Spinal cord (tissue), 10 donors: ENCODE measurements at places on chromosomes 7 and 10. TPM values are rescaled to one million over a fixed set of nuclear protein-coding genes. Genes with fewer than 3 reads are reported as not detected.
A peak's percentile ranks its signal among the peaks of the same experiment; 100 is the strongest.

- H3K4me1 ChIP-seq: no peaks in the 10 kb centered on the region
- H3K4me3 ChIP-seq: no peak overlapping the region
These were observed 90.9 kb downstream of the ACTR3B start for GRCh38 chr7:152850420-152850819.

GRCh38 chr7:158127241-158127640 is 460.4 kb downstream of the PTPRN2 start:
- peaks cover 31% of the 10 kb centered on the region for H3K36me3 ChIP-seq
- H3K4me1 ChIP-seq: no peaks in the 10 kb centered on the region
- H3K27me3 ChIP-seq: no peaks in the 10 kb centered on the region
- H3K27ac ChIP-seq: no peak overlapping the region
- DNase-seq: no peak

GRCh38 chr10:3755440-3756359 is 29.3 kb downstream of the KLF6 start:
- no peak overlapping the region for H3K4me3 ChIP-seq
- H3K27ac ChIP-seq: peak overlapping the region; percentile 52
- H3K36me3 ChIP-seq: no peaks in the 10 kb centered on the region
- no peaks in the 10 kb centered on the region for H3K27me3 ChIP-seq
- peaks cover 3% of the 10 kb centered on the region for H3K4me1 ChIP-seq
- DNase-seq: no peak

DNA sequence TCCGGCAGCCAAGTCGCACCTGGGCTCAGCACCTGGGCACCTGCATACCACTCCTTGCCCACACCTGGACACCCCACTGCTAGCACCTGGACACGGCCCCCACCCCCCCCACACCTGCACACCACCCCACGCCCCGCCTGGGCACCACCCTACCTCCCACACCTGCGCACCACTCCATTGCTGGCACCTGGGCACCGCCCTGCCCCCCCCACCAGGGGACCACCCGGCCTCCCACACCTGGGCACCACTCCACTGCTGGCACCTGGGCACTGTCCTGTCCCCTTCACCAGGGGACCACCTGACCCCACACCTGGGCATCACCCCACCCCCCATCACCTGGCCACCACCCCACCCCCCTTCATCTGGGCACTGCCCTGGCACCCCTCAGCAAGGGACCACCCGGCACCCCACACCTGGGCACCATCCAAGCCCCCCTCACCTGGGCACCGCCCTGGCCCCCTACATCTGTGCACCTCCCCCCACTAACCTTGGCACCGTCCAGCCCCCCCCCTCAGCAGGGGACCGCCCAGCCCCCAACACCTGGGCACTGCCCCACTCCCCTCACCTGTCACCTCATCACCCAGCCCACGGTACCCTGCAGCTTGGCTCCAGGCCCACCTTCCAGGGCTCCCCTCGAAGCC is 33.8 kb upstream of the RNF32 start:
- DNase-seq: no peak
- H3K4me3 ChIP-seq: no peak overlapping the region
- peaks cover 11% of the 10 kb centered on the region for H3K27me3 ChIP-seq
- peaks cover 14% of the 10 kb centered on the region for H3K4me1 ChIP-seq

DNA sequence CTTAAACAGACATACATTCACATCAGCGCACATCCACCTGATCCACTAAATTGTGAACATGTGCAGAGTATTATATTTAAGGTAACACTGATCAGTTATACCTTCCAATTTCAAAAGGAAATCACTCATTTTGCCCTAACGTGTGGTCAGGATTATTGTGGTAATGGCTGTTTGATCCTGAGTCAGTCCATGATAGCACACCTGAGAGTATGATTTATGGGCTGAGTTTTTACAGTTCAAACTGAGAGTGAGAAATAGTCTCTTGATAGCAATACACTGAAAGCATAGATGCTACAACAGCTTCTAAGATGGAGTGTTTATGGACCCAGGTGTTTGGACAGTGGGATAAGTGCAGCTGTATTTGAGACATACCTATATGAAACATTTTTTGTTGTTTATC is 96.7 kb downstream of the KIF20B start:
- no peaks in the 10 kb centered on the region for H3K27me3 ChIP-seq
- peak; percentile 17 for DNase-seq
- no peak overlapping the region for H3K4me3 ChIP-seq
- no peak overlapping the region for H3K27ac ChIP-seq

DNA sequence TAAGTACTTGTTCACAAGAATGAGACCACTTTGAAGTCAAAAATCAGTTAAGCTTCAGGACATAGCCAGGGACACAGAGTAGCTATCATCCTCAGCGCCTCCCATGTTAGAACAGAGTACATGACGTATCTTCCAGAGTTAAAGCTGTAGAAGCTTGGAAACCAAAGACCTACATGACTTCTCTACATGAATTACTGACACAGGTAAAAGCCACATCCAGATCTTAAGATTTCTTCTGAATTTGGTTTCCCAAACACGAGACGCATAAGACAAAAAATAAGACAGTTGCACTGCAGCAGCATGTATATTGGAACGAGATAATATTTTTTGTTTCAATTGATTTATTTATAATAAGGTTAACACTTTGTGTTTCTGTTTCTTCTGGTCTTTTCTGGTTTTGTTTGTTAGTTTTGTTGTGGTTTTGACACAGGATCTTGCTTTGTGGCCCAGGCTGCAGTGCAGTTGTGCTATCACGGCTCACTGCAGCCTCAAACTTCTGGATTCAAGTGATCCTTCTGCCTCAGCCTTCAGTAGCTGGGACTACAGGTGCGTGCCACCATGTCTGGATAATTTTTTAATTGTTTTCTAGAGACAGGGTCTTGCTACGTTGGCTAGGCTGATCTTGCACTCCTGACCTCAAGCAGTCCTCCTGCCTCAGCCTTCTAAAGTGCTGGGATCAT is 10.2 kb upstream of the EPC1 start:
- H3K27me3 ChIP-seq: no peaks in the 10 kb centered on the region
- H3K4me3 ChIP-seq: no peak overlapping the region
- no peaks in the 10 kb centered on the region for H3K4me1 ChIP-seq
- no peak overlapping the region for H3K27ac ChIP-seq
- DNase-seq: no peak
- no peaks in the 10 kb centered on the region for H3K36me3 ChIP-seq

GRCh38 chr10:61188691-61189090 is 244.7 kb upstream of the RHOBTB1 start:
- H3K27me3 ChIP-seq: no peaks in the 10 kb centered on the region
- H3K4me3 ChIP-seq: no peak overlapping the region
- H3K36me3 ChIP-seq: no peaks in the 10 kb centered on the region
- H3K27ac ChIP-seq: no peak overlapping the region

DNA sequence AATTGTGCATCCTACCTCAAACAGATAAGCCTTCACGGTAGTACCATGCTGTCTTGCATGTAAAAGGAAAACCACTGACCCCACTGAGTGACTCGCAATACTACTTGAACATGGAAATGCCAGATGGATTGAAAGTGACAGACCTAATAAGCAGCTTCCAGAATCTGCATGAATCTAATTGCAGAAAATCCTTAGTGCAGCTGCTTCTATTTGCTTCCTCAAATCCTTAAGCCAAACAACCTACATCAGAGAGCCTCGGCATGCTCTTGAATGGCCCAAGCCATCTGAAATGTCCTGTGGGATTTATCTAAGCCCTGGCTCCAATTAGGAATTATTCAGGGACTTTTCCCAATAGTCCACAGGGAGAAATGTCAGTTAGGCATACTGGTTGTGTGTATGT is 509.5 kb upstream of the CELF2 start:
- no peak for DNase-seq
- no peaks in the 10 kb centered on the region for H3K27me3 ChIP-seq
- no peak overlapping the region for H3K4me3 ChIP-seq
- H3K27ac ChIP-seq: no peak overlapping the region
- H3K4me1 ChIP-seq: no peaks in the 10 kb centered on the region

GRCh38 chr7:112001091-112001826 is 204.9 kb downstream of the DOCK4 start:
- H3K36me3 ChIP-seq: no peaks in the 10 kb centered on the region
- no peak overlapping the region for H3K27ac ChIP-seq
- H3K4me1 ChIP-seq: no peaks in the 10 kb centered on the region
- H3K27me3 ChIP-seq: no peaks in the 10 kb centered on the region

DNA sequence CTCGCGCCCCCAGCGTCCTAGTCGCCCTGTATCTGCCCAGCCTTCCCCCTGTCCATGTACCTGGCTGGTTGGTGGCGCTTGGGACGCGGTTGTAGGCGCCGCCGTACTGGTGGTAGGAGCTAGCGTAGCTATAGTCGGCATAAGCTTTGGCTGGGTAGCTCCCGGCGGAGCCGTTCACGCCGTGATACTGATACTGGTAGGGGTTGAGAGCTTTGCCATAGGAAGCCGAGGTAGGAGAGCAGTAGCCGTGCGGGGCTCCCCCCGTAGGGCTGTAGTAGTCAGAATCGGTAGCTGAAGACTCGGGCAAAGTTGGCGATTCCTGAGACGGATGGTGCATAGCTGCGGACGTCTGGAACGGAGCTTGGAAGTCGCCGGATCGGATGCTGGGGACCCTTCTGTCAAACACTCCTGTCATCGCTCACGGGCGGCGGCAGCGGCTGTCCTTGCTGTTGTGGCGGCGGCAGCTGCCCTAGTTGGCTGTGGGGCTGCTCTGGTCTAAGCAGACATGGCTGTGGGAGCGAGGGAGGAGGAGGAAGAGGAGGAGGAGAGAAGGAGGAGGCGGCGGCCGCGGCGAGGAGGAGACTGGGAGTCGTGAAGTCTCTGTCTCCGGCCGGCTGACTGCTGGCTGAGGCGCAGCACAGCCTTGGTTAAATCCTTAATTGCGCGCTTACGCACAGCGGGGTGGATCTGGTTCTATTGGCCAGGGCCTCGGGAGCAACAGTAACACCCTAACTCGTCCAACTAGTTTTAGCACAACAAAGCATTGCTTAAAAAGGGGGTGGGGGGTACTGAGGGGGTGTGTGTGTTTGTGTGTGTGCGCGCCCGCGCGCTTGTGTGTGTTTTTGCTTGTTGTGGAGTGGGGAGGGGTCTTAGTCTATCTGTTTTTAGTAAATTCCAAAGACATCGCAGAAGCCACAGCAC is at the start of gene DLX5:
DLX5 (minus strand) TSS at position 623 of the 921 bp plus-strand sequence; CDS start at position 415, 208 bp downstream.
- no peaks in the 10 kb centered on the region for H3K36me3 ChIP-seq
- peak within 1 kb of the TSS; percentile 36 for H3K4me3 ChIP-seq
- no peak for DNase-seq
- H3K4me1 ChIP-seq: peaks cover 51% of the 10 kb centered on the region
- H3K27me3 ChIP-seq: peaks cover 86% of the 10 kb centered on the region

GRCh38 chr7:155009570-155010157 is 6.7 kb upstream of the PAXIP1 start:
- H3K4me3 ChIP-seq: no peak overlapping the region
- no peaks in the 10 kb centered on the region for H3K36me3 ChIP-seq
- no peaks in the 10 kb centered on the region for H3K27me3 ChIP-seq
- no peaks in the 10 kb centered on the region for H3K4me1 ChIP-seq
- no peak overlapping the region for H3K27ac ChIP-seq

- H3K36me3 ChIP-seq: peaks cover 23% of the 10 kb centered on the region
- no peak overlapping the region for H3K27ac ChIP-seq
- no peak for DNase-seq
These were observed 4.6 kb downstream of the SH2B2 start for GRCh38 chr7:102291056-102291915.

- H3K27me3 ChIP-seq: no peaks in the 10 kb centered on the region
- H3K36me3 ChIP-seq: no peaks in the 10 kb centered on the region
- peak overlapping the region; percentile 57 for H3K27ac ChIP-seq
- H3K4me3 ChIP-seq: no peak overlapping the region
These were observed 121.5 kb downstream of the PKD1L1 start for GRCh38 chr7:47826754-47827153.

GRCh38 chr10:122243550-122243949 is 27.5 kb upstream of the BTBD16 start:
- H3K4me3 ChIP-seq: no peak overlapping the region
- H3K27me3 ChIP-seq: no peaks in the 10 kb centered on the region
- no peak overlapping the region for H3K27ac ChIP-seq
- H3K36me3 ChIP-seq: peaks cover 70% of the 10 kb centered on the region
- no peak for DNase-seq
- H3K4me1 ChIP-seq: peaks cover 7% of the 10 kb centered on the region

- H3K4me1 ChIP-seq: peaks cover 14% of the 10 kb centered on the region
- H3K27ac ChIP-seq: no peak overlapping the region
- no peaks in the 10 kb centered on the region for H3K36me3 ChIP-seq
- DNase-seq: no peak
These were observed 31.9 kb downstream of the RPS24 start for GRCh38 chr10:78065611-78066010.

- no peak overlapping the region for H3K27ac ChIP-seq
- DNase-seq: no peak
- no peaks in the 10 kb centered on the region for H3K27me3 ChIP-seq
- peaks cover 60% of the 10 kb centered on the region for H3K36me3 ChIP-seq
- peaks cover 4% of the 10 kb centered on the region for H3K4me1 ChIP-seq
These were observed 18.8 kb upstream of the SH2D4B start for GRCh38 chr10:80518807-80519360.

- no peak overlapping the region for H3K27ac ChIP-seq
- H3K4me3 ChIP-seq: no peak overlapping the region
- no peaks in the 10 kb centered on the region for H3K27me3 ChIP-seq
- DNase-seq: no peak
- H3K36me3 ChIP-seq: no peaks in the 10 kb centered on the region
- no peaks in the 10 kb centered on the region for H3K4me1 ChIP-seq
These were observed 47.3 kb upstream of the ITGB8 start for GRCh38 chr7:20283385-20283784.

DNA sequence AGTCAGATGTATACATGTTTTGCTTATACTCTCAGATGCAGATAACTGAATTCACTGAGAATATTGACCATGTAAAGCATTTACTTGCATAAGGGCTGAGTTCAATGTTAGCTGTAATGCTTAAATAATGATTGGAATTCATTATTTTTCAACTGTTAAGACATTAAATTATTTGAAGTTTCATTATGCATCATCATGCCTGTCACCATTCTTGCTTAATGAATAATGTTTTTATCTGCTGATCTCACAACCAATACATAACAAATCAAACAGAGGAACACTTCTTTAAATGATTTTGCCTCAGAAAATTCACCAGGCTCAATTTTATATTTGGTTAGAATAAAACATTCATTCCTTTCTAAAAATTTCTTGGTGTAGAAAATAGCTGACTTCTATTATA is 233.4 kb downstream of the GPR37 start:
- H3K36me3 ChIP-seq: no peaks in the 10 kb centered on the region
- no peak for DNase-seq
- no peak overlapping the region for H3K27ac ChIP-seq
- no peaks in the 10 kb centered on the region for H3K27me3 ChIP-seq

DNA sequence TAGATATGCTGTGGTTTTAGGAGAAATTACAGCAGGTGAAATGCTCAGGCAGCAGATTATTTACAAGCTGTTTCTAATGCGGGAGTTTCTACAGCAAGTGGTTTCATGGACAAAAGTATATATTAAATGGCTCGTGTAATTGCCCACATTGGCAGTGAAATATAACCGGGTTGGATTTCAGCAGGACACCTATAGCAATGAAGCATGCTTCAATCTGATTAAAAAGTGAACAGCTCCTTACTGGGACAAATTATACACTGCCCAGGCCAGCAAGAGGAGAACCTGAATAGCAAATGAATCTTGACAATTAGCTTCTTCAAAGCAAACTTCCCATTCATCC is 35.2 kb upstream of the LYZL1 start:
- peaks cover 17% of the 10 kb centered on the region for H3K4me1 ChIP-seq
- no peak overlapping the region for H3K27ac ChIP-seq
- no peak overlapping the region for H3K4me3 ChIP-seq
- peaks cover 3% of the 10 kb centered on the region for H3K27me3 ChIP-seq

Gene WBP1L
- polyA plus RNA-seq: 45.6 TPM

Gene PRLHR
- 0.54 TPM for polyA plus RNA-seq

Gene CFAP43
- polyA plus RNA-seq: 13.4 TPM

Gene CPXM2
- 27.5 TPM for polyA plus RNA-seq

Gene DCLRE1C
- 10.0 TPM for polyA plus RNA-seq

Gene SEMA3D
- 8.8 TPM for polyA plus RNA-seq

Gene CLCN1
- polyA plus RNA-seq: 0.68 TPM

Gene ACADSB
- polyA plus RNA-seq: 18.8 TPM
